ENCODE measurements at places on chromosomes 4 and X. TPM values are rescaled to one million over a fixed set of nuclear protein-coding genes. Genes with fewer than 3 reads are reported as not detected.

- peak; percentile 47 for DNase-seq
Observed at GRCh38 chr4:155073852-155074251, 134.6 kb upstream of the NPY2R start.

DNA sequence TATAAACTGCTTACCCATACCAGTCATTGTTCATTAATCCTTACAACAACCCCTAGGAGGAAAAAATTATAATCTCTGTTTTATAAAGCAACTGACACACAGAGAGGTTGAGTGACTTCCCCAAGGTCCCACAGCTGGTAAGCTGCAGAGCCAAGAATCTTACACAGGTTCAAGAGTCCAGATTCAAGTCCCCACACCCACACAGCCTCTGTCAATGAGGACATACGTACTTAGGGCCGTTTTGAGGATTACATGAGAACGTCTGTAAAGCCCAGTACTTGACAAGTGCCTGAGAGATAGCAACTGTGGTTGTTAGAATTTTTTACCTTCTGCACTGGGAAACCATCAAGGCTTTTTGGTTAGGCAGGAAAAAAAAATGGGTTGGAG lies 556 bp upstream of the SLC25A43 start:
- peak; percentile 5 for DNase-seq

DNA sequence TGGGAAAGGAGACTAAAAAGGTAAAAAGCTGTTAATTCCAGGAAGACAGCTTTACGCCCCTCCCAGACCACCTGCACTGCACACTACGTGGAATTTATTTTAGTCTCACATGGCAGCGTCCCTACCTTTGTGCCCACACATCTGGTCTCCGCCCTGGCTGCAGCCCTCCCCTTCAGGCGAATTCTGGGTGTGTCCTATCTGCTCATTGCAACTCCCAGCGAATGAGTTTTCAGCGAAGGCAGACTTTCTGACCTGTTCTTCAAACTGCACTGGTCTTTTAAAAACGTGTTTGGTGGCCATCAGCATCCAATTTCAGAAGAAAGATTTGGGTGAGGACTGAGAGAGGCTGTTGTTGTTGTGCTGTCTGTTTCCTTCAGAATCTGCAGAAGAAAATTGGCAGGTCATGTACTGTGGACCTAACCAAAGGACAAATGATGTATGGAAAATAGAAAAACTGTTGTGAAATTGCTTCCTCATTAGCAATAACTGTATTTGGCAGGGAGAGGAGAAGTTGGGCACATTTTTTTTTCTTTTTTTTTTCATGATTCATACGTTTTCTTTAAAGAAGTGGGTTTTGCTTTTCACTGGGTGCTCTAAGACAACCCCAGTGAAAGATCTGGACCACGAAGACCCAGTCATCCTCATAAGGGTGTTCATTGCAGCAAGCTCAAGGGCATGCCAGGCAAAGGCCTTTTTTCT lies 4.2 kb downstream of the TLR8 start:
- no peak for DNase-seq

The SPARCL1 gene
- 405 TPM for polyA plus RNA-seq
